NCI-H524 (cell line): ENCODE measurements at places on chromosomes 13 and 19.
A peak's percentile ranks its signal among the peaks of the same experiment; 100 is the strongest.

GRCh38 chr19:7709932-7710460 lies 8.1 kb upstream of the FCER2 start:
- no peak for DNase-seq

GRCh38 chr19:33329736-33330135 lies 27.4 kb upstream of the CEBPA start:
- no peak for DNase-seq

GRCh38 chr13:21530656-21531055 lies 71.6 kb upstream of the ZDHHC20 start:
- no peak for DNase-seq

- DNase-seq, result peak; percentile 24
Measured at GRCh38 chr13:43799191-43799590, 12.4 kb upstream of the ENOX1 start.

DNA sequence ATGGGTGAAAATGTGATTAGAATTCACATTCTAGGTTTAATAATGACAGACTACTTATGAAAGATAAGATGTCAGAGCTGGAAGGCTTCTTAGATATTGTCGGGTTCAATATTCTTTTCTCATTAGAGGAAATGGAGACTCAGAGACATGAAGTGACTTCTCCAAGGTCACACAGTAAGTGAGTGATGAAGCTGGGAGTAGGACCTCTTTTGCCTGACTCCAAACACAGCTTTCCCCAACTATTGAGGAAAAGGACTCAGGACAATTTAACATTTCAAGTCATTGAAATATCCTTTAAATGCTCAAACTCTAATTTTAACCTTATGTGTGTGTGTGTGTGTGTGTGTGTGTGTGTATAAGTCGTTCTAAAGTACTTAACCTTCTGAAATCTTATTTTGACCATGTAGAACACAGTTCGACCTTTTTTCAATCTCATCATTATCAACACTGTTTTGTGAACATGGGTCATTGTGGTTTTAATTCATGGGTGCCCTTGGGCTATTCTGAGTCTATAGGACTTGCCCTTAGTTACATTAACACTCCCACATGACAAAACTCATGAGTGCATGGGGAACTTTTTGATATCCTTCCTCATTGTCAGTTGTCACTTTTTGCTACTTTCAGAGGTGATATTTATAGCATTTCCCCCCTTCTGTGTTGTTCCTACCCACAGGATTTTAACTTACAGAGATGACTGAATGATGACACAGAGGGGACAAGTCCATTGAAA lies 53.0 kb downstream of the LRCH1 start:
- no peak for DNase-seq

DNA sequence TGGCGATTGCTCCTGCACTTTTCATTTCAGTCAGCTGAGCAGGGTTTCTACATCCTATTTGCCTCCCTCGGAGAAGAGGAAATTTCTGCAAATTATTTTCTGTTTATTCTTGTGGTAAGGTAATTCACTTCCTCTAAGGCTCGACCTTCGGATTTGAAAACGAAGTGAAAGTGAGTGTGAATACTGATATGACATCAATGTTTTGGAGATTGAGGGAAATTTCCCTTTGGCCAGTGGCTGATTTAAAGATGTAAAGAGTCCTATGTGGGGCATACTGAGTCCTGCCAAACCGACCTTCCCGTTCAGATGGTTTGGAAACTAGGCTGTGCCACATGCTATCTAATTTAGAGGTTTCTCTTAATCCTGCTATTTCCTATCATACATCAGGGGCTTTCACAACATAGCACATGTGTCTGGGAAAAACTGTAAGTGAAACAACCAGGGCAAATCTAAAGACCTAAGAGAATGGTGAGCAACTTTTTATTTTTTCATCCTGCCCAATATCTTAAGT lies 112.3 kb downstream of the POSTN start:
- DNase-seq, result no peak

- no peak for DNase-seq
Measured at GRCh38 chr19:2103045-2103707, 6.5 kb downstream of the IZUMO4 start.

GRCh38 chr13:34578471-34578870 lies 363.6 kb upstream of the NBEA start:
- DNase-seq, result no peak

DNA sequence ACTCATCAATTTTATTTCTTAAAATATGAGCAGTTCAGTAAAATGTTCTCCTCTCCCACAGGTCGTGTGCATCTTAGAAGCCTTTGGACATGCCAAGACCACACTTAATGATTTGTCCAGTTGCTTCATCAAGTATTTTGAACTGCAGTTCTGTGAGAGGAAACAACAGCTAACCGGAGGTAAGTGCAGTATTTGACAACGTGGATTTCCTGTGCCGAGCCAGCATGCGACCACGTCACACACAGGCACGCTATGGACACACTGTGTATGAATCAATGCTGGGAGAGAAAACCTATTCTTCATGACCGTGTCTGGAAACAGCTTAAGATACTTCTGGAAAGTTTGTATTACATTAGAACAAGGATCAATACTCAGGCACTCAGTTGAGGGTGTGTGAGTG lies 268.5 kb downstream of the MYO16 start:
- DNase-seq, result no peak

DNA sequence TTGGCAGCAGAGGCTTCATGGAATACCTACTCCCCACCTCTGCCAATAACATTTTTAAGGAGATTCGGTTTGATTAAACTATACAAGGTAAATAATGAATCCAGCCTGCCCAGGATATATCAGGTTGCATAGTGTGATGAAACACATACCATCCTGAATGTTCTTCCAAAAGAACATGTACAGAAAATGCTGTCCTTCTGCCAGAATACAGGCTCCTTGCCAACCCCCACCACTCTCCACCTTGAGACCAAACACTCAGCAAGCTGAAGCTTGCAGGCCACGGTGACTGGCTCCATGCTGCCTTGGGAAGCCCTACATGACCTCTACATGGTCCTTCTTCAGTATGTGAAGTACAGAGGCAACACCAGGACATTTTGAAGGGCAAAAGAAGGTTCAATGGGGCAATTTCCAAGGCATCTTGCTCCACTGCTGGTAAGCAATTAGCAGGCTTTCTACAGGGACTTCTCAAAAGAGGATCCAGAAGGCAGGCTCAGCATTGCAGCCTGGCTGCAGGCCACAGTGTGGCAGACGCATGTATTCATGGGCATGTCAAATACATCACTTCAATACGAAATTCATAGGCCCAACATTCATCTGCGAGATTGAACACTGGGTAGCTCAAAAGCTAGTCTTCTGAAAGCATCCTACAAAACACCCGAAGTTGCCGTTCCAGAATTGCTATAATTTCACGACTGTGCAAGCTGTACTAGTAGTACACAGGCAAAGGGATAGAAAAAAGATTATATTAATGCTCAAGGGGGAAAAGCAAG lies 62.4 kb upstream of the SERP2 start:
- DNase-seq, result no peak

GRCh38 chr19:19956434-19957075 lies 55.8 kb downstream of the ZNF93 start:
- DNase-seq, result no peak

DNA sequence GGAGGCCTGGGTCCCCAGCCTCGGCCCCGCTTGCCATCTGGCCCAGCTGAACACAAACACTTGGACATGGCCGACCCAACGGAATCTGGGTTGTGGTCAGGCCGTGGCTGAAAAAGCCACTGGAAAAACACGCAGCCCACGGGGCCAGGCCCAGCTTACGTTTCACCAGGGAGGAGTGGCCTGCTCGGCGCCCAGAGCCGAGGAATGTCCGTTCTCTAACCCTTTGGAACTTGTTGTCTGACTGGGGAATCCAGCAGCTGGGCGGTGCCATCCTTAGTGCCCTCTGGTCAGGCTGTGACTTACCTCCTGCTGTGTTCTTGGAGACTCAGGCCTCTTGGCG lies 13.8 kb downstream of the CILP2 start:
- DNase-seq, result no peak

DNA sequence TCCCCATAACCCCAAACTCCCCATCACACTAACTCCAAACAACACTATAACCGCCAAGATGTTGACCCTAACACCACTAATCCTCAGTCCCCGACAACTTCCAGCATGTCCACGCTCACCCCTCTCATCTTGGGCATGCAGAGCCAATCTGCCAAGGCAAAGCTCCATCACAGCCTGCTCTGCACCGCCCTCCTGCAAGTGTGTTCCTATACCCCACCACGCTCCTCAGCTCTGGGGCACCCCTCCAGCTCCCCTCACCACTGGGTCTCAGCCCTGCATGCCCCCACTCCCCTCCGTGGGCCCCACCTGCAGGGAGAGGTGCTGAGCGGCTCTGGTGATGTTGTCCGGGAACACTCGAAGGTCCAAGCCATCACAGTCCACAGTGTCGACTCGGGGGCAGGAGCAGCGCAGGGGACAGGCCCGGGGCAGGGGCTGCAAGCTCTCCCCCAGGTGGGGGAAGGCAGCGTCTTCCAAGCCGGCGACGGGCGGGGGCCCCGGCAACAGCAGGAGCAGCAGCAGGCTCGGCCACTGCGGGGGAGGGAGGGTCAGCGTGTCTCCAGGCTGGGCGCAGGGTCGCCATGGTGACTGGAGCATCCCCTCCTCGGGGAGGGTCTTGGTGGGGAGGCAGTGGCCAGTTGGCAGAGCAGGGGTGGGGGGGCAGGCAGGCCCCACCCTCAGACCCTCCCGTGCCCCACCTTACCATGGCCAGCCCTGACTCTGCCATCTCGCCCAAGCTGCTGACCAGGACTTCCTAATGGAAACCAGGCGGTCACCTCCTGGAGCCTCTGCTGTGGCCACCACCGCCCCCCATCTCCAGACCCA lies 527 bp downstream of the PODNL1 start:
- peak; percentile 66 for DNase-seq

DNA sequence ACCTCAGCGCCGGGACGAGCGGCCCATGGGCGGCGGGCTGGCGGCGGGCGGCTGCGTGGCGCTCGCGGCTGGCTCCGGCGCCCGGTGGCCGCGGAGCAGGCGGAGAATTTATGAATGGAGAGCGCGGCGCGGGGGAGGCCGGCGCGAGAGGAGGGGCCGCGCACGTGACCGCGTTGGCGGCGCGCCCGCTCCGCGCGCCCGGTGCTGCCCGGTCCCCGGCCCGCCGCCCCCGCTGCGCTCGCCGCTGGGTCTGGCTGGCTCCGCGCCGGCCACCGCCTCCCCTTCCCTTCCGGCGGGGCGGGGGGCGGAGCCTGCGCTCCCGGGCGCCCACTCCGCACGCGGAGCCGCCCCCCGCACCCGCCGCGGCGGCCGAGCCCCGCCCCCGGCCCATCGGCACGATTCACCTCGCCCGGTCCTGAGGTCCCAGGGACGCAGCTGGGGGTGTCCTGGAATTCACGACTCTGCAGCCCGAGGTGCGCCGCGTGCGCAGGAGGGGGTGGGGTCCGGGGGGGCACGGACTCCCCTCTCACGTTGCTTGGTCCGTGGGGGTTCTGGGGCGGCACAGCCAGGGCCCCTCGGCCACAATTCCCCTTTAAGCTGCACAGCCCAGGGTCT lies at the start of gene CBARP:
TSS of gene CBARP (minus strand) at position 252 of the 615 bp plus-strand sequence. CDS start 1,905 bp downstream, outside the sequence.
- no peak for DNase-seq

DNA sequence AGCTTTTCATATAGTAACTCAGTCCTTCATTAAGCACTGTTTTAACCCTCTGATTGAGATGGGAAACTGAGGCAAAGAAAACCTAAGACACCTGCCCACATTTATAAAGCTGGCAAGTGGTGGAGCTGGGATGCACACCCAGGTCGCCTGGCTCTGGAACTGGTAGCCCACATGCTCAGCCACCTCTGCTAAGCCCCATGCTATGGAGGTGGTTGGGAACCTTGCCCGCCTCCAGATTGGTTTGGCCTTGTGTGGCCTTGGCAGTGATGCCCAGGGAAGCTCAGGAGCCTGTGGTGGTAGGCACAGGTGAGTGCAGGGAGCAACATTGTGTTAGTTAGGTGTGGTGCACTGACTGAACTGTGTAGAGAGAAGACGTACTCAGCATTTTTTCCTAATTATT lies 370.2 kb downstream of the MTUS2 start:
- no peak for DNase-seq

DNA sequence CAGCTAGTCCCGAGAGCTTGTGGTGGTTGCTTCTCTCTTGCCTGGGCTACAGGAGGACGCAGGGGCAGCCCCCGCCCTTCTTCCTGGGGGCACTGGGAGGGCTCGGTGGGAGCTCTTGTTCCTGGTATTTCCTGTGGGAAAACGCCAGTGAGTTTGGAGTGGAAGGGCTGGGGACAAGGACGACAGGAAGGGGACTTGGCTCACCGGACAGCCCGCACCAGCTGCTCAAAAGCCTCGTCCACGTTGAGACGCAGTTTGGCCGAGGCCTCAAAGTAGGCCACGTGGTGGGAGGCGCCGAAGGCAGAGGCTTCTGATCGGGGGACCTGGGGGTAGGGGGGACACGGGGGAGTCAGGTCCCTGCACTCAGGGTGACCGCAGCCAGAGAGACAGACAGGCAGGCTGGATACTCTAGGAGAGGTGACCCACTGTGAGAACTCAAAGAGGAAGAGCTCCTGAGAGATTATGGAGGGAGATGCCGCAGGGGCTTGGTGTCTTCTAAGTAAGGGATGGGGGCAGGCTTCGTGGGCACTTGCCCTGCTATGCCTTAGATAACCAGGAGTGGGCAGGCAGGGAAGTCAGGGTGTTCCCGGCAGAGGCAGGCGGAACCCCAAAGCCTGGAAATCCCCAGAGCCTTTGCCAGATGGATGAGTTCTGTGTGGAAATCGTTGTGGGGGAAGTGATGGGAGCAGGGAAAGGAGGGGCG lies 4.3 kb downstream of the RRAS start:
- no peak for DNase-seq

DNA sequence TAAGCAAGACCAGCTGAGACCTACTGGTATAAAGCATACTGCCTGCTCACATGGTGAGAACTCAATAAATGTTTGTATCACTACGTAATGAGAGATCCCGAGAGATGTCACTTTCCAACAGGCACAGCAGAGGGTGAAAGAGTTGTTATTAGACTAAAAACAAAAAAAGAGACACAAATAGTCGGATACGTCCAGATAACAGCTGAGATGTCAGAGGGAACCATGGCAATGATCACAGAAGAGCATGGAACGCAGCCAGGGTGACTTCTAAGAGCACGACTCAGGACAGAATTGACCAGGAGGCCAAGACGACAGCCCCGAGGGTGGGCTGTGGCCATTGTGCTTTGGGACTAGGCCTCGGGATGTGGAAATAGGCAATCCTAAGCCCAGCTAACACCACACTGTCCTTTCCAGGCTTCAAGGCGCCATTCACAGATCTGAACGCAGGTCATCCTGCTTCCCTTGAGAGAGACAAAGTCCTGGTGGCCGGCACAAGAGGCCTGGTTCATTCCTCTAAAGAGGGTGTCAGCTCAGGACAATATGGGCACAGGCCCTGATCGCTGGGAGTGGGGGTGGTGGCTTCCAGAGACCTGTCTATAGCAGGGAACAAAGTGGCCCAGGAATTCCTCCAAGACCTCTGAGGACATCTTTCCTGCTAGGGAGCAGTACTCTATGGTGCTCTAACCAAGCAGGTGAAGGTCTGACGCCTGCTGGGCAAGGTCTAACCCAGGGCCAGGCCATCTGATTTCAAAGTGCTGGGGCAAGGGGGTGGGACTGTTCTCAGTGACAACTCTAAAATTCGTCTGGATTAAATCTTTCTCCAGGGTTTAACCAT lies 3.2 kb downstream of the SH3GL1 start:
- DNase-seq, result no peak

- no peak for DNase-seq
Measured at GRCh38 chr19:8254286-8255001, 45.3 kb downstream of the CERS4 start.
